Caki2 (cell line): ENCODE measurements at places on chromosomes 3 and 15.

DNA sequence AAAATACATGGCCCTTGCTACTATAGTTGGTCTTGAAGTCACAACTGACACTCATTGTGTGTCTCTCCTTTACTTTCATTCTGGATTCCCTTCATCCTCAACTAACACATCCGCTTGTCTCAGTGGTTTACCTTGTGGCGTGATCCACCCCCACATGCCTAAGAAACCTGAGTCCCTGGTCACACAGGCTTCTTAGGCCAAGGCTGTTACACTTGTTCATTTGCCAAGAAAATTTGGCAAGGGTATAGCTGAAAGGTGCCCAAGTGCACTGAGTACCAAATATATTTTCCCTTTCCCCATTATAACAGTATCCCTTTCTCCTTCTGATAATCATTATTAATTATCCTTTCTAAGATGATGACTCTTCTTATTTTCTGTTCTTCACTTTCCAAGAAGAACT lies 207.6 kb upstream of the STAC start:
- DNase-seq: no peak

DNA sequence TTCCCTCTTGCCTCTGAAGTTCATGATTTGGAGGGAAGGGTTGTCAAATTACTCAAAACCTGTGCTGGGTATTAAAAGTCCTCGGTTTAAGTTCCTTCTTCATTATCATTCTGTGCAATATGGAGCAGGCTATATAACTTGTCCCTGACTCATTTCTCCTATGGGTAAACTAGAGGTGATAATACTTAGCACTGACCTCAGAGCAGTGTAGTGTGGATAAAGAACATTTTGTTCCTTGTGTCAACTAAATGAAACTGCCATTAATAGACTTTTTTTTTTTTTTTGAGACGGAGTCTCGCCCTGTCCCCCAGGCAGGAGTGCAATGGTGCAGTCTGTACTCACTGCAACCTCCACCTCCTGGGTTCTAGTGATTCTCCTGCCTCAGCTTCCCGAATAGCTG lies 2.2 kb upstream of the BBX start:
- no peak for DNase-seq

- no peak for DNase-seq
Measured at GRCh38 chr15:85324202-85324601, 56.2 kb upstream of the AKAP13 start.

DNA sequence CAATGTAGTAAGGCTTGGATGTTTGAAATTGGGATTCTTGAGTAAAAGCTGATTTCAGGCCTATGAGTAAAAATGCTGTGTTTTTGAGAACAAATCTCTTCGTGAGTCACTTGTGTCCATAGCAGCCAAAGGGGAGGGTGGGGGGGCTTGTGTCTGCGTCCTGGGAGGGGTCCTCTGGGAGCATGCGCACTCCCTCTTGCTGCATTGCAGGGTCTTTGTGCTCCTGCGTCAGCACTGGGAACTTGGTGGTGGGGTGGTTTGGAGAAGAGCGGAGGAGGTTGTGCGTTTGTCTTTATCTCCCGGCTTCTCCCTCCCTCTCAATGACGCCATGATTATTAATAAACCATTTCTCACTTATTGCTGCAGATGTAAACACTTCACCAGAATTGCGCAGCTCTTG lies 75.9 kb upstream of the NDN start:
- DNase-seq: no peak

DNA sequence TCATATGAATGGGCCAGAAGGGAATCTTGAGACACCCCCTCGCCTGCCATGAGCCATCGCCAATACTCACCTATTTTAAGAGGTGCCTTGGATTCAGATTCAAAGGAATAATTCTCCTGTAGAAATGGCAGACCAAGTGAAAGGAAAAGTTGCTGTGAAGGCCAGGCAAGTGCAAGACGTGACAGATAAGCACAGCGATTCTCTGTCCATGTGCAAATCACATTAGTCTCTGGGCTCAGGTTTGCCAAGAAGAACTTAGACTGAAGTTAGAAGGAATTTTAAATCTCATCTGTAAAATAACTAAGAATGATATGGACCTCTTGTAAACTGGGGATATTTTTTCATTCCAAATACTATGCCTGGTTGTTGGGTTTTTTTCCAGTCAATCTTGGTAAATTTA lies 173.6 kb downstream of the UACA start:
- no peak for DNase-seq

GRCh38 chr3:114902691-114903101 lies 244.4 kb downstream of the ZBTB20 start:
- DNase-seq: peak; percentile 94

GRCh38 chr3:59777667-59778077 lies 727.8 kb upstream of the CFAP20DC start:
- DNase-seq: no peak
